B cell (primary cell): ENCODE measurements at places on chromosomes 7 and 10. TPM values are rescaled to one million over a fixed set of nuclear protein-coding genes. Genes with fewer than 3 reads are reported as not detected.
A peak's percentile ranks its signal among the peaks of the same experiment; 100 is the strongest.

DNA sequence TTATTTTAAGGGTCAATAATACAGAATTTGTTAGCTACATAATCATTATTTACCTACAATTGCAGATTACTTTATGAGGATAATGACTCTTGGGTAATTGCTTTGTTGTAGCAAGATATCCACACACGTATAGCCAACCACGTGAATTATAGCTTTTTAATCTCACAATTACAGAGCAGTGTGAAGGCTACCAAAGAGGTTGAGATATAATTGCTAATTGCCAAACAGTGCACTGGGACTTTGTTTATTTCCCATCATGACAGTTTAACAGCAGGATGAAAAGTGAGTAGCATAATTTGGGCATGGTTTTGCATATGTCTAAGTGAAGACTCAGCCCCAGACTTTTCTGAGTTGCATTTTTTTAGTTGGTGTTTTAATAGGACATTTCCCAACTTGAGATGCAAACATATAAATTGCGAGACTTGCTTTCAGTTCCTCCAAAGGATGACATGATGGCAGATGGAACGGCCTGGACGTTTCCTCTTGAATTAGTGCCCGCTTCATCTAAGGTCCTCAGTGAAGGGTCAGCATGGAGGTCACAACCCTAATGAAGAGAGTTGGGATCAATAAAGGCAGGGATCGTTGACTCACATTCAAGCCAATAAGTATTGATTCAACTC lies 180.7 kb upstream of the GPR26 start:
- no peaks in the 10 kb centered on the region for H3K36me3 ChIP-seq
- no peaks in the 10 kb centered on the region for H3K27me3 ChIP-seq
- no peak overlapping the region for H3K27ac ChIP-seq
- no peak for DNase-seq

GRCh38 chr10:98509745-98510144 lies 63.0 kb upstream of the HPS1 start:
- H3K4me3 ChIP-seq, result no peak overlapping the region
- no peaks in the 10 kb centered on the region for H3K4me1 ChIP-seq
- DNase-seq, result no peak
- H3K36me3 ChIP-seq, result no peaks in the 10 kb centered on the region

DNA sequence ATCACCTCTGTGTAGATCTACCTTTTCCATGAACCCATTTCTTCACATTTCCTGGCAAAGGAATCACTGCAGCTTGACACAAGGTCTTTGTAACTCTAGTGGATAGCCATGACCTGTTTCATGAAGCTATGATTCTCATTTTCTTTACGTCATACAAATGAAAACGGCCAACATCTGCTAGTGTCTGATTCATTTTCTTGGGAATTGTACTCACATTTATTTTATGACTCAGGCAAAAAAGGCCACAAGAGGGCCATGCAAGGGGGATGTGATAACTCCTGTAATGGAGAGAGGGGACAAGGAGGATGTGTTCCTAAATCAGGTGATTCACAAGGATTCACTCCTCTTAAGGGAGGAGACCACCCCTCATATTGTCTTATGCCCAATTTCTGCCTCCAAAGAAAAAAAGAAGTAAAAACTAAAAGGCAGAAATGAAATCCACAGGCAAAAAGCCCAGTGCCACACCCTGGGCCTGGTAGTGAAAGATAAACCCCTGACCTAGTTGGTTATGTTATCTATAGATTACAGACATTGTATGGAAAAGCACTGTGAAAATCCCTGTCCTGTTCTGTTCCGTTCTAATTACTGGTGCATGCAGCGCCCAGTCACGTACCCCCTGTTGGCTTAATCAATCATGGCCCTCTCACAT lies 249.9 kb downstream of the IPMK start:
- no peak overlapping the region for H3K4me3 ChIP-seq
- DNase-seq, result no peak
- no peaks in the 10 kb centered on the region for H3K4me1 ChIP-seq
- no peaks in the 10 kb centered on the region for H3K27me3 ChIP-seq

- H3K27ac ChIP-seq, result no peak overlapping the region
- no peak overlapping the region for H3K4me3 ChIP-seq
- DNase-seq, result no peak
- H3K27me3 ChIP-seq, result peaks cover 10% of the 10 kb centered on the region
- no peaks in the 10 kb centered on the region for H3K4me1 ChIP-seq
- no peaks in the 10 kb centered on the region for H3K36me3 ChIP-seq
Observed at GRCh38 chr10:63896992-63897391, 375.8 kb downstream of the REEP3 start.

GRCh38 chr7:96598421-96598820 lies 111.2 kb downstream of the SEM1 start:
- no peak for DNase-seq
- no peaks in the 10 kb centered on the region for H3K4me1 ChIP-seq
- no peaks in the 10 kb centered on the region for H3K36me3 ChIP-seq
- no peak overlapping the region for H3K27ac ChIP-seq
- no peak overlapping the region for H3K4me3 ChIP-seq

DNA sequence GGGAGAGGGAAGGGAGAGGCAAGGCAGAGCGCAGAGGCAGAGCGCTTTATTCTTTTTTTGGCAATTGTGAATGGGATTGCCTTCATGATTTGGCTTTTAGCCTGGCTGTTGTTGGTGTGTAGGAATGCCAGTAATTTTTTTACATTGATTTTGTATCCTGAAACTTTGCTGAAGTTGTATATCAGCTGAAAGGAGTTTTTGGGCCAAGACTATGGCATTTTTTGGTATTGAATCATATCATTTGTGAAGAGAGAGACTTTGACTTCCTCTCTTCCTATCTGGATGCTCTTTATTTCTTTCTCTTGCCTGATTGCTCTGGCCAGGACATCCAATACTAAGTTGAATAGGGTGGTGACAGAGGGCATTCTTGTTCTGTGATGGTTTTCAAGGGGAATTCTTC lies 291.3 kb downstream of the REEP3 start:
- no peak overlapping the region for H3K4me3 ChIP-seq
- no peaks in the 10 kb centered on the region for H3K36me3 ChIP-seq
- H3K4me1 ChIP-seq, result no peaks in the 10 kb centered on the region

GRCh38 chr10:85032981-85033380 lies 704.6 kb downstream of the CCSER2 start:
- no peak overlapping the region for H3K27ac ChIP-seq
- no peaks in the 10 kb centered on the region for H3K36me3 ChIP-seq
- no peaks in the 10 kb centered on the region for H3K4me1 ChIP-seq

- H3K27ac ChIP-seq, result no peak overlapping the region
- DNase-seq, result no peak
- no peaks in the 10 kb centered on the region for H3K27me3 ChIP-seq
Observed at GRCh38 chr10:90417029-90417428, 440.8 kb downstream of the HTR7 start.

- H3K27me3 ChIP-seq, result no peaks in the 10 kb centered on the region
- no peak overlapping the region for H3K4me3 ChIP-seq
- H3K27ac ChIP-seq, result no peak overlapping the region
Observed at GRCh38 chr10:85170026-85170425, 841.6 kb downstream of the CCSER2 start.

- H3K36me3 ChIP-seq, result no peaks in the 10 kb centered on the region
- H3K27ac ChIP-seq, result no peak overlapping the region
- no peak for DNase-seq
- H3K4me1 ChIP-seq, result peaks cover 11% of the 10 kb centered on the region
- H3K4me3 ChIP-seq, result no peak overlapping the region
- peaks cover 3% of the 10 kb centered on the region for H3K27me3 ChIP-seq
Observed at GRCh38 chr10:3180355-3181025, 7.9 kb upstream of the PITRM1 start.

GRCh38 chr7:116165717-116166116 lies 44.6 kb upstream of the TES start:
- H3K27ac ChIP-seq, result peak overlapping the region; percentile 27
- H3K27me3 ChIP-seq, result no peaks in the 10 kb centered on the region
- peak; percentile 81 for DNase-seq
- H3K4me1 ChIP-seq, result peaks cover 44% of the 10 kb centered on the region
- H3K4me3 ChIP-seq, result no peak overlapping the region

DNA sequence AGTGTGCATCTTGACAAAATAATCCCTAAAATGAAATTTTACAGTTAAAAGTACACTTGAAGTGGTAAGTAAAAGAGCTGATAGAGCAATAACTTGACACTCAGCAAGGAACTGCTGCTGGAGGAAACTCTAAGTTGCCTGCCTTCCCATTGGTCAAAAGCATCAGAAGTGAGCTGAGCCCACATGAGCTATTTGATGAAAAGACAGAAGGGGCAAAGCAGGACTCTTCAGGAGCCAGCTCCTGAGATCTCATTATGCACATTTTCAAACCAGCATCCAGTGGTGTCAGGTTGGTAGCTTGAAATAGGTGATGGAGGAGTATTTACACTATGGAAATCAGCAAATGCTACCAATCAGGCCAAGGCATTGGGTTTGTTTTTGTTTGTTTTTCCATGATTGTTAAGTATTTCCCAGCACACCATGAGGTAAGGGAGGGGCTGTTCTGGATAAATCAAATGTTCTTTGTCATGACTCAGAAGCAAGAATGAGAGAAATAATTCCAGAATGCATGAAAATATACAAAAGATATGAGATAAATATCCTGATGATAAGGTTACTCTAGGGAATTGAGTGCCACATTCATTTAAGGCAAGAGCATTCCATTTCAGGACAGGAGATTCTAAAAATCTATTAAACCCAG lies 316.6 kb downstream of the SNX13 start:
- no peak overlapping the region for H3K27ac ChIP-seq
- H3K27me3 ChIP-seq, result no peaks in the 10 kb centered on the region
- no peaks in the 10 kb centered on the region for H3K36me3 ChIP-seq
- no peaks in the 10 kb centered on the region for H3K4me1 ChIP-seq
- H3K4me3 ChIP-seq, result no peak overlapping the region

- no peak overlapping the region for H3K4me3 ChIP-seq
- peaks cover 8% of the 10 kb centered on the region for H3K4me1 ChIP-seq
- H3K27me3 ChIP-seq, result no peaks in the 10 kb centered on the region
- no peak overlapping the region for H3K27ac ChIP-seq
Observed at GRCh38 chr10:31756729-31757110, 171.9 kb downstream of the ARHGAP12 start.

- H3K4me3 ChIP-seq, result no peak overlapping the region
- H3K4me1 ChIP-seq, result no peaks in the 10 kb centered on the region
- DNase-seq, result no peak
- no peak overlapping the region for H3K27ac ChIP-seq
- no peaks in the 10 kb centered on the region for H3K27me3 ChIP-seq
Observed at GRCh38 chr7:129482781-129483180, 19.6 kb upstream of the SMKR1 start.

- no peak overlapping the region for H3K27ac ChIP-seq
- no peak overlapping the region for H3K4me3 ChIP-seq
- no peak for DNase-seq
- no peaks in the 10 kb centered on the region for H3K4me1 ChIP-seq
- no peaks in the 10 kb centered on the region for H3K36me3 ChIP-seq
Observed at GRCh38 chr7:132130497-132130896, 445.8 kb downstream of the PLXNA4 start.

GRCh38 chr7:78542541-78542940 lies 744.0 kb downstream of the PHTF2 start:
- H3K27me3 ChIP-seq, result no peaks in the 10 kb centered on the region
- DNase-seq, result no peak
- H3K36me3 ChIP-seq, result no peaks in the 10 kb centered on the region
- no peak overlapping the region for H3K4me3 ChIP-seq
- H3K27ac ChIP-seq, result no peak overlapping the region
- H3K4me1 ChIP-seq, result no peaks in the 10 kb centered on the region

- DNase-seq, result no peak
- no peaks in the 10 kb centered on the region for H3K27me3 ChIP-seq
- no peak overlapping the region for H3K4me3 ChIP-seq
- H3K4me1 ChIP-seq, result no peaks in the 10 kb centered on the region
- no peak overlapping the region for H3K27ac ChIP-seq
Observed at GRCh38 chr10:118901906-118902305, 127.6 kb upstream of the NANOS1 start.

DNA sequence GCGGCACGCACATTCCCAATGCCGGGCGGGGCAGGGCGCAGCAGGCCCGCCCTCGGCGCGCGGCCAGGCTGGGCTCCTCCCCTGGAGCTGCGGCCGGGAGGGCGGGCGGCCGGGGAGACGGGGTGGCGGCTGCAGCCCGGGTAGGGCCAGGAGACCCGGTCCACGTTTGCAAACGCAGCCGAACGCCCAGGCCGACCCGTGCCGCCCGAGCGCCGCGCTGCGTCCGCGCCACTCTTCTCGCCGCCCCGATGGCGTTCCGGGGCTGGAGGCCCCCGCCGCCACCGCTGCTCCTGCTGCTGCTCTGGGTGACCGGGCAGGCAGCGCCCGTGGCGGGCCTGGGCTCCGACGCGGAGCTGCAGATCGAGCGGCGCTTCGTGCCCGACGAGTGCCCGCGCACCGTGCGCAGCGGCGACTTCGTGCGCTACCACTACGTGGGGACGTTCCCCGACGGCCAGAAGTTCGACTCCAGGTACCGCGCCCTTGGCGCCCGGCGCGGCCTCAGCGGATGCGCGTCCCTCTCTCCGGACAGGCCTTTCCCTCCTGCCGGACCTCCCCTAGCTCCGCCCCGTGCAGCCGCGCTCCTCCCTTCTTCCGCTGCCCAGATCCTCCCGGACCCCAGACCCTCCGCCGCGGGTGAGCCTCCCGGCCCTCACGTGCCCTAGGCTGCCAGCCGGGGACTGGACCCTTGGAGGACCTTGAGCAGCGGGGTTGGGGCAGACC lies at the start of gene FKBP9:
FKBP9 (plus strand) TSS at position 115 of the 720 bp plus-strand sequence; CDS start at position 249, 134 bp downstream.
- peak within 1 kb of the TSS; percentile 35 for H3K4me3 ChIP-seq
- DNase-seq, result peak; percentile 50
- peaks cover 7% of the 10 kb centered on the region for H3K4me1 ChIP-seq
- H3K27ac ChIP-seq, result no peak within 1 kb of the TSS
- H3K27me3 ChIP-seq, result no peaks in the 10 kb centered on the region

DNA sequence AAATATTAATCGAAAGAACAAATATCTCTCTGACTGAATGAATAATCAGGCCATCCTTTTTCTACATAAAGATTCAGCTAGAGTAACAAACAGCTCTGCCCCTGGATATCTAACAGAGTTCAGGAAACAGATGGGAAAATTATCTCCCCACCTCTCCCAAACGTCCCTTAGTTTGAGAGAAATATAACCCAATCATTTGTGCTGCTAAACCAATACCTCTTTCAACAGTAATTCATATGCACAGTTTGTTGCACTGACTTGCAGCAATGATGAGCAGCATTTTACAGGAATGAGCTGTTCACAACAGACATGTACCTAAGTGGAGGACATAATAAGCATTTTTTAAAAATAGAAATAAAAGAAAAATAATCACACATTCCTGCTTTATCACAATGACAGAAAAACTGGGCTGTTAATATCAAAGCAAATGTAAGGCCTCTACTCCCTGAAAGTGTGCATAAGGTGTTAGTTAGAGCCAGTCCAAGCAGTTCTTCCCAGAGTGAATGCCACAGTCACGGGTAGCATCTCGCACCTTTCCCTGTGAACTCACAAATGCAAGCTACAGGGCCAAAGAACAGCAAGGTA lies 2.3 kb downstream of the CREB3L2 start:
- H3K27ac ChIP-seq, result no peak overlapping the region
- no peak for DNase-seq
- no peaks in the 10 kb centered on the region for H3K36me3 ChIP-seq
- peaks cover 23% of the 10 kb centered on the region for H3K4me1 ChIP-seq

PSD gene
- 0.81 and 1.6 TPM in 2 replicates for total RNA-seq

WNT2 gene
- not detected in 2 replicates for total RNA-seq

PRSS37 gene
- total RNA-seq, result not detected in 2 replicates

DNA2 gene
- total RNA-seq, result 5.6 and 6.5 TPM in 2 replicates

SPAM1 gene
- total RNA-seq, result not detected in 2 replicates

GPR146 gene
- 44.6 and 45.4 TPM in 2 replicates for total RNA-seq
